ENCODE measurements at places on chromosomes 5 and 9.

DNA sequence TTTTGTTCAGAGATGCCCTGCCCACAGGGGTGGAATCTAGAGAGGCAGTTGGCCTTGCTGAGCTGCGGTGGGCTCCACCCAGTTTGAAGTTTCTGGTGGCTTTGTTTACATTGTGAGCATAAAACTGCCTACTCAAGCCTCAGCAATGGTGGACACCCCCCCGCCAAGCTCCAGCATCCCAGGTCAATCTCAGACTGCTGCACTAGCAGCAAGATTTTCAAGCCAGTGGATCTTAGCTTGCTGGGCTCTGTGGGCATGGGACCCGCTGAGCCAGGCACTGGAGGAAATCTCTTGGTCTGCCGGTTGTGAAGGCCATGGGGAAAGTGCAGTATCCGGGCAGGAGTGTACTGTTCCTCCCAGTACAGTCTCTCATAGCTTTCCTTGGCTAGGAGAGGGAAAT, 55.5 kb downstream of the MINAR2 start:
- no peak for DNase-seq

GRCh38 chr5:177444106-177445051, 2.2 kb upstream of the PRR7 start:
- DNase-seq: no peak

GRCh38 chr5:139341187-139341688, 416 bp upstream of the PAIP2 start:
- DNase-seq: no peak

DNA sequence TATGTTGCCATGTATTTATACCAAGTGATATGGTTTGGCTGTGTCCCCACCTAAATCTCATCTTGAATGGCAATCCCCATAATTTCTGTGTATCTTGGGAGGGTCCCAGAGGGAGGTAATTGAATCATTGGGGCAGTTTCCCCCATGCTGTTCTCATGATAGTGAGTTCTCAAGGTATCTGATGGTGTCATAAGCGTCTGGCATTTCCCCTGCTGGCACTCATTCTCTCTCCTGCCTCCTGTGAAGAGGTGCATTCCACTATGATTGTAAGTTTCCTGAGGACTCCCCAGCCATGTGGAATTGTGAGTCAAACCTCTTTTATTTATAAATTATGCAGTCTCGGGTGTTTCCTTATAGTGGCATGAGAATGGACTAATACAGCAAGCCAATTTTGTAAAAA, 140.8 kb upstream of the ADAMTSL1 start:
- no peak for DNase-seq

DNA sequence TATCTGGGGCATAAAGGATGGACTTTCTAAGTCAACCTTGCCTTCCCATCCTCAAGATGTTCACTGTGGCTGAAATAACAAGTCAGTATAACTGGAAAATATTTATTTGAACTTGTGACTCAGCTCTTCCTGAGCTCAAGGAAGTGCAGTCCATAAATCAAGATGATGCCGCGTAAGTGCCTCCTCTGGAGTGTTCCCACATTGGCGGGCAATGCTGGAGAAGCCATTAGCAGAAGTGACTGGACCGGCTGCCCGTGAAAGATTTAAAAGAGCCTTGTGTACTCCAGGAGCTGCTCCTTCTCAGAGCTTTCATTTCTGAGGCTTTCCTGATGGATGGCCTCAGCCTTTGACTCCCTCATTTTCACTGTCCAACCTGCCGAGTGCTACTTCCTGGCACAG, 17.4 kb downstream of the TMOD1 start:
- DNase-seq: peak; percentile 62

DNA sequence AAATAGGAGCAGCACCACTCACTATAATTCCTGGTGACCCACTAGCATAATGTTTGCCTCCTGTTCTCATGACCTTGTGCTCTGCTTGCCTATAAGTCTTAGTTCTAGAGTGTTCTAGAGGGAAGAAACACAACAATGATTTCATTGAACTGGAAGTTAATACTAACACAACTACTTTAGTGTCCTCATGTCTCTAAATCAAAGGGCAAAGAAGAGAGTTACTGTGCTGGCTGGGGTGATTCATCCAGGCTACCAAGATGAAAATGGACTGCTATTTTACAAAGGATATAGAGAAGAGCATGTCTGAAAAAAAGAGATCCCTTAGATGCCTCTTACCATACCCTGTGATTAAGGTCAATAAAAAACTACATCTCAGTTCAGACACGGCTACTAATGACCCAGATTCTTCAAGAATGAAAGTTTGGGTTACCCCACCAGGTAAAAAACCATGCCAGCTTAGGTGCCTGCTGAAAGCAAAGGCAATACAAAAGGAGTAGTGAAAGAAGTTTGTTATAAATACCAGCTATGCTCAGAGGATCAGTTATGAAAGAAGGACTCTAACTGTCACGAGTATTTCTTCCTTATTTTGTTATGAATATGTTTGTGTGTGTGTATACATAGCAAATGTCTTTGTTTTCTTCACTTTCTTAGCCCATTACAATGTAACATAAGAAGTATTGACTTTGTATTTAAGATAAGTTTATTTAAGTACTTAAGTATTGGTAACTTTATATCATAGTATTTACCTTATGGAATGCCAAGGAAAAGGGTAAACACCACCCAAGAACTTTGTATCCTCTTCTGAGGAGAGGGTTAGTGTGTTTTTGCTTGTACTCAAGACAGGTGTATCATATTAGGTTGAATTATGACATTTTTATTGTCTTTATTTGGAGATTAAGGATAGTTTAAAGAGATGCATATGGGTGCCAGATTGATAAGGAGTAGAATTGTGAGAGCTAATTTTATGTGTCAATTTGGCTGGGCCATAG, 314.1 kb upstream of the PTGER4 start:
- no peak for DNase-seq

DNA sequence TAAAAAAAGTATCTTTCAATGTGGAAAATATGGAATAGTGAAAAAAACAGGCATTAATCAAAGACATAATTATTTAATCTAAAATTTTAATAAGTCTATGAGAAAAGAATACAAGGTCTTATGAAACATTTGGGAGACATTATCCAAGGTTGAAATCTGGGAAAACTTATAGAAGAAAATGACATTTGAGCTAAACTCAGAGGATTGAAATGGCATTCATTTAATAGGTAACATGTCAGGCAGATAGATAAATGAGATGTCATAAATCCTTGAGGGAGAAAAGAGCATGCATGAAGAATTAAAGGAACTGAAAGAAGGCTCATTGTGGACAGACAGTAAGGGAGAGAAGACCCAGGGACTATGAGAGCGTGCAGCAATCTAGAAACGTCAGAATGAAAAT, 284.4 kb downstream of the PRR16 start:
- no peak for DNase-seq

GRCh38 chr5:172076761-172077244, 70.4 kb upstream of the FBXW11 start:
- DNase-seq: no peak

DNA sequence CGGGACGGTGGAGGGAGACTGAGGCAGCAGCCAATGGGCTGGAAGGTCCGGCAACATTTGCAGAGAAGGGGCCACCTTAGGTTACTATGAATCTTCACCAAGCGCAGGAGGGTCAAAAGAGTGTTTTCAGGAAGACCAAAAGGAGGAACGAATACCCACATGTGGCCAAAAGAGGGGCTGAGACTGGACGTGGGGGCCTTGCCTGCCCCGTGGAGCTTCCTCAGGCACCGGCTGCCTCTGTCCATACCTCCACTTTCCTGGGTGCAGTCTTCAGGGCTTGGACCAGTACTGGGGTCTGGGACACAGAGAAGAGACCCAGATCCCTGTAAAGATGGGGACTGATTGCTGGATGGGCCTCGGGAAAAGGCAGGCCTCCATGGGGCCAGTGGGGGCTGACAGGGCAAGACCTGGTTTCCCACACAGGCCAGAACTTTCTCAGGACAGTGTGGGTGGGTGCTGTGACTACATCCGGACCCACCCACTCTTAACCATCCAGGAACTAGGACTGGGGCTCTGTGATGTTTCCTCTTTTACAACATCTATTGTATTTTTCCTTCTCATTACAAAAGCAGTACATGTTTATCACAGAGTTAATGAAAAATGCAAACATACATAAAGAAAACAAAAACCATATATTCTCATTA, 294.7 kb downstream of the ZSWIM6 start:
- DNase-seq: no peak

GRCh38 chr5:122565331-122565730, 209.5 kb upstream of the SNX2 start:
- no peak for DNase-seq

- DNase-seq: no peak
These were observed 77.4 kb upstream of the C5orf46 start for GRCh38 chr5:147983742-147984141.

- DNase-seq: no peak
These were observed 17.0 kb downstream of the OR13J1 start for GRCh38 chr9:35852876-35853865.

DNA sequence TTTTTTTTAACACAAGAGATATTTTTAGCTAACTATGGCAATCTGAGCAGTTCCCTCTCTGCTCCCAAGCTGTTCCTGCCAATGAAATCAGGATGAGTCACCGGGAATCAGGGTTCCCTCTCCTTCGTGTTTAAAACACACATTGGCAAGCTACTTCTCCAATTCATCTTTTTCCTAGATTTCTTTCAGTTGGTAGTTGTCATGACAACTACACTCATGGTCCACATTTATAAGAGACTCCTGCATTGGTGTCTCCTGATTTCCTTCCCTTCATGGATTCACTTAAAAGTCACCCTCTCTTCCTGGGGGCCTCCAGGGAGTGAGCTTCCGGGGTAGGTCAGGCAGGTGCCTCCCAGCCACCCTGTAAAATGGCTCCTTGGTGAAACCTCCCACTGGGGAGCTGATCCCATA, 72.3 kb upstream of the NIPAL4 start:
- DNase-seq: peak; percentile 68

GRCh38 chr9:98555651-98556465, 152.9 kb downstream of the GABBR2 start:
- DNase-seq: no peak

DNA sequence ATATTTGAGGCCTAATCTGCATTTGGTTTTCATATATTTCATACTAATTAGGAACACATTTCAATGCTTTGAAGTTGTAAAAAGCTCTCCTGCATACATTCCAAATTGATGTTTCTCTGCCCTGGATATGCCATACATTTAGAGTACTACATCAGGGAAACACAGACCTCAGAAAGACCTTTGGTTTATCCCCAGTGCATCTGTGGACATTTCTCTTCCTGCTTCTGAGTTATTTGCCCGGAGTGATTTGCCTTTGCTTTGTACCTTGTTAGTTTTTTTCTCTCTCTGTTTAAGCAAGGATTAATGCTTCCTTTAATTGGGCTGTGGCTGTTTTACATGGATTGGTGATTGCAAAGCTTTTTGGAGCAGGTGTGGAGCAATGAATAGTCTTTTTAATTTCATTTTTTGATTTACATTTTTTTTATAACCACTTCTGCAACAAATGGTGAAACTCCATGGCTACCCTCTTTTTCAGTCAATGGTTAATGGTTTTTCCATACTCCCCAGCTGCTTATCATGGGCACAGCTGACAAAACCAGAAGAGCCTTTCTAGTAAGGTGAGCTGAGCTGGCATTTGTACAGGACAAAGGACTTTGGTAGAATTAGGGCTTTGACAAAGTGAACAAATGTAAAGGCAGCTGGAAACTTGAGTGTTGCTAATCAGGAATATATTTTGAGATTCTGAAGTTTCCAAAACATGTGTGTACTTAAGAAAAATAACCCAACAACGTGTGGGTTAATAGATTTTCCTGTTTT, 54.2 kb downstream of the ZSWIM6 start:
- DNase-seq: no peak

DNA sequence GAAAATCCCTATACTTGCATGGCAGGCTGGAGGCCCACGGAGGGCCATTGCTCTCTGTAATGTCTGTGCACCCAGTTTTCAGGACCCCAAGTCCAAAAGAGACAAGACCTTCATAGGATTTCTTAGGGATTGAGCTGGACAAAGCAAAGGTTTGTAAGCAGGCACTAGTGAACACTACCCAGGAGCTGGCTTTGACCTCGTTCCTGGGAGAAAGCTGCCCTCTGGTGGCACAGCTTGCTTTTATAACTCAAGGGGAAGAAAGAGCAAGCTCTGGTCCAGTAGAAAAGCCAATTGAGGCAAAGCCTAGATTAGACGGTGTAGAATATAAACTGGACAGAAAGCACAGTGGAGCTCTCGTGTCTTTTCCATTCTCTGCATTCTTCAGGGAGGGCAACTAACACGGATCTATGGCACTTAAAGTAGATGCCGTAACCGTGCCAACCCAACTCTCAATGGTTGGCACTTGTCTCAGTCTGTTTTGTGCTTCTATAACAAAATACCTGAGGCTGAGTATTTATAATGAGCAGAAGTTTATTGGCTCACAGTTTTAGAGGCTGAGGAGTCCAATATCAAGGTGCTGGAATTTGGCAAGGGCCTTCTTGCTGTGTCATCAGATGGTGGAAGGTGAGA, 7.9 kb downstream of the GABRP start:
- no peak for DNase-seq

DNA sequence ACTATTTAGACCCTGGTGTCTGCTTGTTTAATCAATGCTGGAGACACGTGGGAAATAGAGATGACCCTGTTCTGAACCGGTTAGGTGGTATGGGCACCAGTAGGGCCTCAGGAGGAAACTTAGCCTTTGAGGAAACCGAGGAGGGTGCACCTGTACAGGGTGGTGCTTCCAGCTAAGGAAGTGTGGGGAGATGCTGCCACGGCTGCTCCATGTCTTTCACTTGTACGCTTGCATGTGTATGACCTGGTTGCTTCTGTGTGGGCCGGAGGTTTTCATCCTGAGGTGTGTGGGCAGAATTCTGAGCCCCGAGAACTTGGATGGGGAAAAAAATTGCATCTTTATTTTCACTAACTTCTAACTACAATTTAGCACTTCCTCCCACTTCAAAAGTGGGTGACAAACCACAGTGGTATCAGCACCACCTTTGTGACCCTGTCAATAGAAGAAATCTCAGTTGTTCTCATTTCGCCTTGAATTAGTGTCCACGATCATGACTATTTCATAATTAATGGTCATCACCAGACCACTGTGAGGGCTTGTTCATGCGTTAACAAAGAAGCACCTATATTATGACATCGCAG, 99.8 kb upstream of the SPATA31C2 start:
- no peak for DNase-seq

- no peak for DNase-seq
These were observed 11.1 kb downstream of the CXCL14 start for GRCh38 chr5:135567661-135568060.

- no peak for DNase-seq
These were observed 230.7 kb downstream of the COMMD10 start for GRCh38 chr5:116315531-116315930.
